Activated CD8-positive, alpha-beta T cell treated with anti-CD3 and anti-CD28 coated beads, Interleukin-2, amount 10 ng/mL, durations not matched to agents 7 days and 5 days (primary cell): ENCODE measurements at places on chromosomes 12 and 14. TPM values are rescaled to one million over a fixed set of nuclear protein-coding genes. Genes with fewer than 3 reads are reported as not detected.

Gene GPR135
- 1.8 TPM for total RNA-seq

- peaks cover 32% of the 10 kb centered on the region for H3K4me1 ChIP-seq
- no peak overlapping the region for H3K4me3 ChIP-seq
- peak; percentile 72 for DNase-seq
- peak overlapping the region; percentile 17 for H3K27ac ChIP-seq
Observed at GRCh38 chr12:103505371-103506236, 9.8 kb upstream of the C12orf42 start.

GRCh38 chr14:72786378-72787350, 107.2 kb downstream of the DPF3 start:
- H3K27me3 ChIP-seq, result peaks cover 5% of the 10 kb centered on the region
- H3K36me3 ChIP-seq, result no peaks in the 10 kb centered on the region
- H3K4me3 ChIP-seq, result no peak overlapping the region
- no peak overlapping the region for H3K27ac ChIP-seq
- peaks cover 27% of the 10 kb centered on the region for H3K4me1 ChIP-seq

GRCh38 chr14:36346052-36346451, 25.6 kb upstream of the MBIP start:
- H3K36me3 ChIP-seq, result no peaks in the 10 kb centered on the region
- DNase-seq, result no peak
- H3K27ac ChIP-seq, result no peak overlapping the region
- peaks cover 15% of the 10 kb centered on the region for H3K27me3 ChIP-seq
